Testis (tissue), 5 donors: ENCODE measurements at places on chromosomes 1 and 21.

- H3K4me3 ChIP-seq: no peak overlapping the region
- H3K4me1 ChIP-seq: no peaks in the 10 kb centered on the region
- H3K36me3 ChIP-seq: no peaks in the 10 kb centered on the region
- DNase-seq: no peak
Measured at GRCh38 chr1:98387701-98388100, 273.8 kb upstream of the SNX7 start.

DNA sequence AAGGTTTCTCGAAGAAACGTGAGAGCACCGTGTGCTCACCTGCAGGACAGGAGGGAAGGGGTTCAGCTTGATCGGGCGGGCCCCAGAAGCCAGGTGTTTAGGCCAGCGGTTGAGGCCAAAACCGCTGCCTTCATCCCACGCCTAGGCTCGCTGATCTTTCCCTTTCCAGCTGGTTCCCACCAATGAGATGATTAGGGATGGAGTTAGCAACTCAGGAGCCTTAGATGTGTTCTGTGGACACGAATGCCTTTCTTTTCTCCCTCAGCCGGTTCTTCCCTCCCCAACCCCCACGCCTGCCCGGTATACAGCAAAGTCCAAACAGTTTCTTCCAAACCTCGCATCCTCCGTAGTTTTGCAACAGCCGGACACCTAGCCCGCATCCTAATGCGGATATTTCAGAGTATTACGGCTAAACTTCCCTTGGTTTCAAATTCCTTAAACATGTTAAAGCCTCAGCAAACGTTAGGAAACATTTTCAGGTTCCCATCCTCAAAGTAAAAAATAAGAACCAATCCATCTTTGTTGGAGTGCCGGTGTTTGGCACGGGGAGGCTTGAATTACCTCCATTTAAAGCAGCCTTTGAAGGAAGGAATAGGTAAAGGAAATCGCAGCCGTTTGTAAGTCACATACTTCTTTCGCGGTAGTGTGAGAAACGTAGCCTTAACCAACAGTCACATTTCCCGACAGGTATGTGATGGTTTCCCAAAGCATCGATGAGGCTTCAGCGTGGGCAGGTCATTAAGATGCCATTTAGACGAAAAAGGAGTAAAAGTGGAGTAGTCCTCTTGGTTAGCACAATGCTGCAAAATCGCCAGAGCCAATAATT, 1.1 kb downstream of the LRRC8C start:
- DNase-seq: peak; percentile 50
- H3K27ac ChIP-seq: peak overlapping the region; percentile 92
- H3K27me3 ChIP-seq: no peaks in the 10 kb centered on the region
- no peaks in the 10 kb centered on the region for H3K36me3 ChIP-seq

DNA sequence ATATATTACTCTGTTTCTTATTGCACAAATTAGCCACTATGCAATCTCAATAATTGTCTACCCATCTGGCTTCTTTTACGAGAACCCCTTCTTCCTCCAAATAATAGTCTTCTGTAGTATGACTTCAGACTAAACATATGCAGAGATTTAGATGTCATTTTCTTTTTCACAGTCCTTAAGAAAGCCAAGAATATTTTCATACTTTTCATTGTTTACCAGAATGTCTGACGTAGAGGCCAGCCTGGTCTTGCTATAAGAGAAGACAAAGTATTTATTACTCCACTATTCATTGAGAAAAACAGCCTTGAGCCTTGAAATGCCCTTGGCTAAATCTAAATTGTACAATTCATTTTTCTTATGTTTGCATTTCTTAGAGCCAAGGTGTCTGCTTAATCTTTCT, 714.9 kb upstream of the CXADR start:
- H3K27ac ChIP-seq: no peak overlapping the region
- H3K4me3 ChIP-seq: no peak overlapping the region
- no peaks in the 10 kb centered on the region for H3K36me3 ChIP-seq
- DNase-seq: no peak
- H3K27me3 ChIP-seq: no peaks in the 10 kb centered on the region
- no peaks in the 10 kb centered on the region for H3K4me1 ChIP-seq

DNA sequence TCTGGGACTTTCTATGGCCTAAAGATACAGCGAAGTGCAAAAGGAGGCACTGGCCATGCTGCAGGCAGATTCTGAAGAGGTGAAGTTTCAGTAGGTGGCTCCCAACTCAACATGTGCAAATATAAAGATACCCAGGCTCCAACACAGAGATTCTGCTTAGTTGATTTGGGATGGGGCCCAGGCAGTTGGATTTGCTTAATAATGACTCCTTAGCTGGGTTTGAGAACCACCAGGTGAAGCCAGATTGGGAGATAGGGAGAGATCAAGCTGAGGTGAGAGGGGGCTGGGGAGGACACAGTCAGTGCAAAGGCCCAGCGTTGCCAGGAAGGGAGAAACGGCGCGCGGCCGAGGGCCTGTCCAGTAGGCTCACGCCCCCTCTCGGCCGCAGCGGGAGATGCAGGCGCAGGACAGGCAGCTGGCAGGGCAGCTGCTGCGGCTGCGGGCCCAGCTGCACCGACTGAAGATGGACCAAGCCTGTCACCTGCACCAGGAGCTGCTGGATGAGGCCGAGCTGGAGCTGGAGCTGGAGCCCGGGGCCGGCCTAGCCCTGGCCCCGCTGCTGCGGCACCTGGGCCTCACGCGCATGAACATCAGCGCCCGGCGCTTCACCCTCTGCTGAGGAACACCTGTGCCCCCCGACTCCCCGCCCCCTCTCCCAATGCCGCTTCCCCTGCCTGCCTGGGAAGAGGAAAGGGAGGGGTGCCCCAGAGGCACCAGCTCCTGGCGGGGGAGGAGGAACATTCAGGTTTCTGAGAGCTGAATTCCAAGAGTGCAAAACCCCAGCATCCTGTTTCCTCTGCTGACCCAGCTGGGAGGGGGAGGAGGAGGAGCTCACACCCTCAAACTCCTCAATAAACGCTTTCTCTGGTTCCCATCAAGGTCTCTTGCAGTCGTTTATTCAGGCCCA, 1.2 kb downstream of the FAM167B start:
- peaks cover 40% of the 10 kb centered on the region for H3K4me1 ChIP-seq
- peak; percentile 93 for DNase-seq
- H3K36me3 ChIP-seq: no peaks in the 10 kb centered on the region
- peak overlapping the region; percentile 27 for H3K4me3 ChIP-seq
- peak overlapping the region; percentile 18 for H3K27ac ChIP-seq
- H3K27me3 ChIP-seq: no peaks in the 10 kb centered on the region

DNA sequence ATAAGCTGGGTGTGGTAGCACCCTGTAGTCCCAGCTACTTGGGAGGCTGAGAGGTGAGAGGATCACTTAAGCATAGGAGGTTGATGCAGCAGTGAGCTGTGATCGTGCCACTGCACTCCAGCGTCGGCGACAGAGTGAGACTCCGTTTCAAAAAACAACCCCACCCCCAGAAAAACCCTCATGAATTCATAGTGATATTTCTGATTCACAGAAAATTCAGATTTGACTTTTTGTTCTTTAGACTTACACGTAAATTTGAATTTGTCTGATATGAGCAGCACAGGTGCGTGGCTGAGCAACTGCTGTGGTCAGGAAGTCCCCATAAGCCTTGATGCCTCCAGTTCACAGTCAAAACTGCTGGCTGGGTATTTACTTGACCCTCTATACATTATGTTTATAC, 10.0 kb upstream of the MORC3 start:
- no peak for DNase-seq
- no peak overlapping the region for H3K4me3 ChIP-seq
- no peaks in the 10 kb centered on the region for H3K36me3 ChIP-seq
- H3K27me3 ChIP-seq: no peaks in the 10 kb centered on the region
- H3K27ac ChIP-seq: no peak overlapping the region

- no peak overlapping the region for H3K27ac ChIP-seq
- no peaks in the 10 kb centered on the region for H3K36me3 ChIP-seq
- no peak for DNase-seq
- H3K4me3 ChIP-seq: no peak overlapping the region
- no peaks in the 10 kb centered on the region for H3K4me1 ChIP-seq
Measured at GRCh38 chr1:69777971-69778370, 210.2 kb downstream of the LRRC7 start.
